ENCODE measurements at places on chromosomes 16 and 17. TPM values are rescaled to one million over a fixed set of nuclear protein-coding genes. Genes with fewer than 3 reads are reported as not detected.

- H3K4me3 ChIP-seq = peak overlapping the region; percentile 22
- DNase-seq = no peak
- H3K36me3 ChIP-seq = no peaks in the 10 kb centered on the region
Observed at GRCh38 chr17:17729620-17730249, 48.5 kb downstream of the RAI1 start.

DNA sequence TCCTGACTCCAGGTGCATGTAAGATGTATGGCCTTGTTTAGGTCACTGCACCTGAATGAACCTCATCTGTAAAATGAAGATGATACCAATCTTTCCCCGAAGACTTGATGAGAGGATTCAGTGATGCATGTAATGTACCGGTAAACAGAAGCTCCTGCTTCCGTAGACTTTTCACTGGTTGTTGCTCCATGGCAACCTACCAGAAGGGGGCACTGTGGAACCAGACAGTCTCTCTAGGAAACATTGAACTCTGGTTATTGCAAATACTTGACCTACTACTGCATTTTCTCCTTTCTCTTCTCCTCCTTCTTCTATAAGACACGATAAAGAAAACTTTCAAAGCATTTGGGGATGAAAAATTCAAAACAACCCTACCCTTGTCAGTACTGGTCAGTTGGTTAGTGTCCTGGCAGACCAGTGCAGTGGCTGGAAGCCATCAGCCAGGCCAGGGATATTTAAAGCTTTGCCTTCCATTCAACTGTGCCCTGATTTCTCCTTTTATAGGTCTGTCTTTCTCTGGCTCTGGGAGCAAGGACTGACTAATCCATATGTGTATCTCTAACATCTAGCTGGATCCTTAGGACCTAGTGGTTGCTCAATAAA is 667.4 kb upstream of the SALL1 start:
- H3K4me1 ChIP-seq = no peaks in the 10 kb centered on the region
- no peaks in the 10 kb centered on the region for H3K36me3 ChIP-seq
- H3K27me3 ChIP-seq = peaks cover 6% of the 10 kb centered on the region
- H3K4me3 ChIP-seq = no peak overlapping the region
- H3K27ac ChIP-seq = no peak overlapping the region

GRCh38 chr17:76681222-76682137 is 29.3 kb downstream of the MXRA7 start:
- H3K4me1 ChIP-seq = peaks cover 22% of the 10 kb centered on the region
- DNase-seq = no peak
- H3K36me3 ChIP-seq = peaks cover 4% of the 10 kb centered on the region
- peak overlapping the region; percentile 72 for H3K27ac ChIP-seq
- no peaks in the 10 kb centered on the region for H3K27me3 ChIP-seq
- peak overlapping the region; percentile 15 for H3K4me3 ChIP-seq

DNA sequence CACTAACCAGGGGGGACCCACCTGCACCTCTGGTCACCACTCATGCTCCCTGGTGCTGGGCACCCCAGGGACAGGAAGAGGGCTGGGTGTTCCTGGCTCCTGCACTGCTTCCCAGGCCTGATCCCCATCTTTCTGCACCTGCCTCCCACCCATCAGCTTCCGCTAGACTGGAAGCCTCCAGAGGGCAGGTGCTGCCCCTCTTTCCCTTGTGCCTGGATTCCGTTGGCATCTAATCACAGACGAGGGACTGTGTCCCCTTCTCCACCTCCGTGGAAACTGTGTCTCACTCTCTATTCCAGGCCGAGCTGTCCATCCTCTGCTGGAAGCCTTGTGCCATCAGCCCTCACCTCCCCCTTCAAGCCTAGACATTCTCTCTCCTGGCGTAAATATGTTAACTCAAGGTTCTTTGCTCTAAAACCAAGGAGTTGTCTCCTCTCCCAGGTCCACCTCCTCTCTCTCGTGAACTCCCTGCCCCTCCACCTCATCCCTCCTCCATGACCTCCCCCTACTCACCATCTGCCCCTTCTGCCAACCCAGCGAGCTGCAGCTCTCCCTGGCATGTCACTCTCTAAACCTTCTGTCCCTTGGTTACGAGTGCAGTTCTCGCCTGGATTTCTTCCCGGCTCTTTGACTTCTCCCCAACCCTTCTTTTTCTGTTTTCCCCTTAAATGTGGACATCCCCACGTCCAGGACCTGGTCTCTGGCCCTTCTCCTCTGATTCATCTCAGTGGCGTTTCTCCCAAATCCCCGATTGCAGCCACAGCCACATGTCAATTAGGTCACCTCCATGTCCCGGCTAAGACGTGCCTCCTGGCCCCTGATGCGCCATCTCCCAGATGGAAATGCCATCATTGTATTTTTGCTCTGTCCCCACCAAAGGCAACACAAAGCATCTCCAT is 107.7 kb downstream of the SEC14L1 start:
- peak overlapping the region; percentile 68 for H3K4me3 ChIP-seq
- H3K27ac ChIP-seq = no peak overlapping the region
- peaks cover 14% of the 10 kb centered on the region for H3K27me3 ChIP-seq
- DNase-seq = no peak

DNA sequence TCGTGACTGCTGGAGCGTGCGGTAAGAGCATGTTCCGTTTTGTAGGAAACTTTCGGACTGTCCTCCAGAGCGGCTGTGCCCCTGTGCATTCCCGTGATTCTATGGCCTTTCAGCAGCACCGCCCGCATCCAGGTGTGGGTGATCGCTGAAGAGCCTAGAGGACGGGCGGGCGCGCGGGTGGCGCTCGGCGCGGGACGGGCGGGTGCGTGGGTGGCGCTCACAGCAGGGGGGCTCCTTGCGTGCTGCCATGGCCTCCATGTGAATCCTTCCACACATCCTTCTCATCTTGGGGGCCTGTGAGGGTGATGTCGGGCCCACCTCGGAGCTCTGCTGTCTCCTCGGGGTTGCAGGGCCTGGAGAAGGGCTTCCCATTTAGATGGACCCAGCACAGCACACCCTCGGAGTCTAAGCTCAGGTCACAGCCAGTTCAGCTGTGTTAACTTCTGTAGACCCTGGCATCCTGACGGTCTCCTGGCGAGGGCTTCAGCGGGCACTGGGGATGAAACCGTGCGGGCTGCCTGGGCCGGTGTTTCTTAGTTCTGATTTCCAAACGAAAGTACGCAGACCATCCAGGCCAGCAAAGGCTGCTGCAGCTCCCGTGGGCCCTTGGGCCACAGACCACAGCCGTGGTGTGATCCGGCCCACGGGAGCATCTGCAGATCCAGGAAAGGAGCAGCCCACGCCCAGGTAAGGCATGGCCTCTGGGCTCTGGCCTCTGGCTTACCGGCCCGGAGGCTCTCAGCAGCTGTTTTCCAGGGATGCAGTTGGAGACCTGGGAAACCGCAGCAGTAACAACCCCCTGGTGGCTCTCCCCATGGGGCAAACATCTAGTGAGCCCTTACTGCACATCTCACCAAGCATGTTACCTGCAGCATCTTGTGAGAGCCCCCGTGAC is 339.4 kb downstream of the FOXL1 start:
- no peak for DNase-seq
- peaks cover 52% of the 10 kb centered on the region for H3K27me3 ChIP-seq
- no peak overlapping the region for H3K27ac ChIP-seq
- no peak overlapping the region for H3K4me3 ChIP-seq
- peaks cover 14% of the 10 kb centered on the region for H3K4me1 ChIP-seq

DNA sequence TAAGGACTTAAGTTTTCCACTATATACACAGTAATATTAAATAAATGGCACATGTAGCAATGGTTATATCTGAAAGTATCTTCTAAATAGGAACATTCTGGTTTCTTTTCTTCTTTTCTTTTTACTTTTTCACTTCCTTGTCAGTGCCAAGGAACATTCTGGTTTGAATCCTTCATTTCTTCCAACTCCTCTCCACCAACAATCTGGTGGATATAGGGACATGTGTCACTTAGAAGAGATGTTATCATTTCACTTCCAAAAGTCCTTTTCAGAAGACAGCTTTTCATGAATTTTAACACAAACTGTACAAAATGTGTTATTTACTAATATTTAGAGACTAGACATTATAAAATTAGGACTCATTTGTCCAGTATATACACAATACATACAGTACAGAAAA is 7.9 kb upstream of the GOT2 start:
- no peaks in the 10 kb centered on the region for H3K36me3 ChIP-seq
- H3K4me1 ChIP-seq = no peaks in the 10 kb centered on the region
- H3K27ac ChIP-seq = no peak overlapping the region
- H3K4me3 ChIP-seq = no peak overlapping the region
- no peaks in the 10 kb centered on the region for H3K27me3 ChIP-seq
- DNase-seq = no peak

DNA sequence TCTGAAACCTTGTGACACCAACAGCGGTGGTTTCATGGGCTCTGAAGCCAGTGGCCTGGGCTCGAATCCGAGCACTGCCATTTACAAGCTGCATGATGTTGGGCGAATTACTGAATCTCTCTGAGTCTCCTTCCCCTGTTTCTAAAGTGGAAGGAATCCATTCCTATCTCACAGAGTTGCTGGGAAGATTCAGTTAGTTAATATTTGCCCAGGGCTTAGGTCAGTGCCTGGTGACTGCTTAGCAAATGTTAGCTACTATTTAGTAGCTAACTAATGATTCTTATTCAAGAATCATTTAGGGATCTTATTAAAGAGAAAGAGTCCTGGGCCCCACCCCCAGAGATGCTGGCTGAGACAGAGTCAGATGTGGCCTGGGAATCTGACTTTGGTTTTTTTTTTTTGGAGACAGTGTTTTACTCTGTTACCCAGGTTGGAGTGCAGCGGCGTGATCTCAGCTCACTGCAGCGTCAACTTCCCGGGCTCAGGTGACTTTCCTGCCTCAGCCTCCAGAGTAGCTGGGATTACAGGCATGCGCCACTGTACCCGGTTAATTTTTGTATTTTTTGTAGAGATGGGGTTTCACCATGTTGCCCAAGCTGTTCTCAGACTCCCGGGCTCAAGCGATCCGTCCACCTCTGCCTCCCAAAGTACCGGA is 33.6 kb upstream of the RAI1 start:
- H3K36me3 ChIP-seq = no peaks in the 10 kb centered on the region
- H3K4me3 ChIP-seq = no peak overlapping the region
- H3K4me1 ChIP-seq = peaks cover 7% of the 10 kb centered on the region
- H3K27ac ChIP-seq = no peak overlapping the region

- H3K36me3 ChIP-seq = no peaks in the 10 kb centered on the region
- no peak for DNase-seq
- H3K4me3 ChIP-seq = peak overlapping the region; percentile 72
- H3K27me3 ChIP-seq = no peaks in the 10 kb centered on the region
- peaks cover 40% of the 10 kb centered on the region for H3K4me1 ChIP-seq
- H3K27ac ChIP-seq = peak overlapping the region; percentile 62
Observed at GRCh38 chr17:4594931-4595684, 10.8 kb downstream of the SMTNL2 start.

The CACNG1 gene
- 0.24 TPM for total RNA-seq

The SLC16A6 gene
- total RNA-seq = 0.67 TPM

The NPIPB13 gene
- 15.3 TPM for total RNA-seq

The SOX8 gene
- 1.4 TPM for total RNA-seq

Measured in type B pancreatic cell (in vitro differentiated cells).